CD4-positive, alpha-beta T cell (primary cell): ENCODE measurements at places on chromosomes 2 and 18. TPM values are rescaled to one million over a fixed set of nuclear protein-coding genes. Genes with fewer than 3 reads are reported as not detected.

DNA sequence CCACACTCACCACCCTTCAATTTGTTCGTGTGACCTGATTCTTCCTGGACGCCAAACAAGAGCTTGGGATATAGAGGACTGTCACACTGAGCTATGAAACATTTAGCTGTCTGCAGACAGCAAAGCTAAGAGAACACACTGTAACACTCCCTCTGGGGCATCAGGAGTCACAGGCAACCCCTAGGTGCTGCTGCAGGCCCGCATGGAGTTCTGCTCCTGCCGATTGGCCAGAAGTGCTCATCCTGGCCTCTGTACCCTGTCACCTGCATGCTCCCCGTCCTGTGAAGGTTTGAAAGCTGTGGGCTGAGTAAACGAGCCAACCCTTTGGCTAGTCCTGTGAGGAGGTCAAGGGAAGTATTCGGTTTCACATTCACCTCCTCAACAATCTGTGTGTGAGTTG lies 73.7 kb downstream of the PDK1 start:
- no peak overlapping the region for H3K27ac ChIP-seq
- no peaks in the 10 kb centered on the region for H3K4me1 ChIP-seq
- no peaks in the 10 kb centered on the region for H3K27me3 ChIP-seq
- no peak overlapping the region for H3K4me3 ChIP-seq

GRCh38 chr2:20486571-20486970 lies 39.7 kb downstream of the RHOB start:
- no peak overlapping the region for H3K27ac ChIP-seq
- H3K4me1 ChIP-seq, result no peaks in the 10 kb centered on the region
- H3K36me3 ChIP-seq, result no peaks in the 10 kb centered on the region

The LYG2 gene
- not detected for total RNA-seq

The PTRHD1 gene
- total RNA-seq, result 15.7 TPM

The AKAIN1 gene
- not detected for total RNA-seq
